Ecto neural progenitor cell (in vitro differentiated cells): ENCODE measurements at places on chromosomes 3 and 15.

DNA sequence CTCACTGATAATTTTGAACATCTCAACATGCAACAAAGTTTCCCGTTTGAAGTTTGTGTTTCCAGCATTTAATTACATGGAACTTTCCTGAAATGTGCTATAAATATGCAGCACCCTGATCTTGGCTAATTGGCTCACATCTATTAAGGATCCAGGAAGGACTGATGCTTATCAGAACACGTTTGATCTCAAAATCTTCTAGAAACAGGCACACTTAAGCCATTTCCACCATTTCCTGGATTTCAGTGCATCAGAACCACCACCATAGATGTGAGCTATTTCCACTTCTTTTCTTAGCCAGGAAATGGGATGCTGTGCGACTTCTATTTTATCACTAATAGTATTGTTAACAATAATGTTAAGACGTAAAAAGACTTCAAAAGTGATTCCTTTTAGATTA is 228.9 kb downstream of the FEZF2 start:
- no peak for DNase-seq

DNA sequence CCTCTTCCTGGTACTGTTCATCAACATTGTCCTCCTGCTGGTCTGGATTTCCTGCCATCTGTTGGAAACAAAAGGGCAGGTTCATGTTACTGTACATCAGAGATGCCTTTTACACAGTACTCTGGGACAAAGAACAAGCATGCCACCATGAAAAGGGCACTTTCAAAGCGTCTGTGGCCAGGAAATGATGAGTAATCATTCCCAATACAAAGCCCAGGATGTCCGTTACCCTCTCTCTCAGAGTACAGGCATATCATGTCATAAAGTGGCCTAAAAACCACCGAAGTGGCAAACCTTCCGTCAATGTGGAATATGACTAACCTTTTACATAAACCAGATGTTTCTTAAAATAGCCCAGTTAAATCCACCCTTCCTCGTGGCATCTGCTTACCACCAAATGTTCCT is 71.2 kb downstream of the GOLIM4 start:
- DNase-seq = no peak

- no peak for DNase-seq
These were observed 17.9 kb downstream of the TERC start for GRCh38 chr3:169746924-169747323.

DNA sequence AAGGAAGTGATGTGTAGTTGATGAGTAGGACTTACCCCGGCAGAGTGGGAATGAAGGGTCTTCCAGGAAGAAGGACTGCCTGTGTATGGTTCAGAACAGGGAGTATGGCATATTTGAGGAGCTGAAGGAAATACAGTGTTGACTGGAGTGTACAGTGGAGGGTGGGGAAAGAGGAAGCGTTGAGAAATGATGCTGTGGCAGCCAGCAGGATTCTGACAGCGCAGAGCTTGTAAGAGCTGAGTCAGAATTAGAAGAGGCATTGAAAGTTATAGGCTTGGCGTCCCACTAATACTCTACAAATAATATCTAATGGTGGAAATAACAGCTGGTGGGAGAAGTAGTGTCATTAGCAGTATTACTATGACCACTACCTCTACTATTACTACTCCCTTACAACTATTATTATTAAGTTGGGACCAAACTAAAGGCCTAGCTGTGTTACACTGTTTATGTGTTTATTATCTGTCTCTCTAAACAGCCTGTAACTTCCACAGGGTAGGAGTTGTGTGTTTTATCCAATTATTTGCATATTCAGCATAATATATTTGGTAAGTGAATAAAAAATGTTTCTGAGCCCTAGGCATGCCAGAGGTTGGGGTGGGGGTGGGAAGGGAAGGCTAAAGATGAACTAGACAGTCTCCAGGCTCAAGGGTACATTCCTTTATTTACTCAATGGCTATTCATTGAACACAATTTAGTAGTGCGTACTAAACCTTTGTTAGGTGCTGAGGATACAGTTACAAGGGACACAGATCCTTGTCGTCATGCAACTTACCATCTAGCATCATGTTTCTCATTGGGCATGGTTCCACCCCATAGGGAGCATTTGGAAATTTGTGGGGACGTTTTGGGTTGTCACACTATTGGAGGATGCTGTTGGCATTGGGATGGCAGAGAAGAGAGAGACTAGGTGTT is 428.8 kb upstream of the ONECUT1 start:
- DNase-seq = no peak

GRCh38 chr3:140972833-140973232 is 31.2 kb downstream of the SLC25A36 start:
- no peak for DNase-seq
